Stimulated activated CD4-positive, alpha-beta T cell treated with anti-CD3 and anti-CD28 coated beads, TNF-alpha, amount 100 ng/mL, for 24 hours (primary cell): ENCODE measurements at places on chromosomes 4 and X.

GRCh38 chr4:15031993-15032675 lies 29.9 kb downstream of the CPEB2 start:
- DNase-seq = no peak

- DNase-seq = no peak
Observed at GRCh38 chrX:66633541-66633940, 5.3 kb downstream of the EDA2R start.

- DNase-seq = no peak
Observed at GRCh38 chr4:186596346-186596745, 41.0 kb upstream of the MTNR1A start.

DNA sequence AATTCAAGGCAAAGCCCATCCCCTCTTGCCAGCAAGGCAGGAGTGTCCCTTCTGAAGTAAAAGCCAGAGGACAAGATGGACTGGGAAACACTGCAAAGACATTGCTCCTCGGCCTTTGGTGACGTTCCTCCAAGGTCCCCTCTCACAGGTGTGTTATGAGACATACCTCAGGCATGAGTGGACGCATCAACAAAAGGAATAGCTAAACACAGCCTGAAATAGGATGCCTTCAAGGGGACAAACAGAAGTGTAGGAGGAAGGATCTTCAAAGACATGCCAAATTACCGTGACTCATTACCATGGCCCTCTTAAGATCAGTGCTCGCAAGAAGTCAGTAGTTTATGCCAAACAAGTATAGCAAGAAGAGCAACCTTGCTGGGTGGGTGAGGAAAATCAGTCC lies 6.0 kb upstream of the IDS start:
- DNase-seq = no peak

DNA sequence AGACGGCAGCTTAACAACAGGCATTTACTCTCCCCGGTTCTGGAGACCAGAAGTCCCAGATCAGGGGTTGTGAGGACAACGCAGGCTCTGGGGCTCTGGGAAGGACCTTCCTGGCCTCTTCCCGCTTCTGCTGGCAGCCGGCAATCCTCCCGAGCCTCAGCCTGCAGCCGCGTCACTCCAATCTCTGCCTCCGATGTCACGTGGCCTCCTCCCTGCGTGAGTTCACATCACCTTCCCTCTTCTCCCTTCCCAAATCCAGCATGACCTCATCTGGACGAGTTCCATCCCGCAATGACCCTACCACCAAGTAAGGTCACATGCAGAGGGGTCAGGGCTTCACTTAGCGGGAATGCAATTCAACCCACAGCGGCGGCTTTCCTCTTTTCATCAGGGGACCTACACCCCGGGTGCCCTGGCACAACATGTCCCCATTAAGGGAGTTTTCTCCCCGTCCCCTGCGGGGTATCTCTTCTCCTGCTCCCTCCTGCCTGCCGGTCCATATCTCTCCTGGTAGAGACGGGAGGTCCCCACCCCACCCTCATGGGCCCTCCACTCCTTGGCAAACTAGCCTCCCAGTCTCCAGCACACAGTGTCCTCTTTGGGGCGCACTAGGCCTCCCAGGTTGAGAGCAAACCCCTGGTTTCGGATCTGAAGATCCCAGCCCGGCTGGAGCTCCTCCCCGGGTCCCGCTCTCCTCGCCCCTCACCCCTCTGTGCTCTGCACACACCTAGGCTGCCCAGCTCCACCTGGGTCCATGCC lies 25.5 kb downstream of the ABLIM2 start:
- no peak for DNase-seq

DNA sequence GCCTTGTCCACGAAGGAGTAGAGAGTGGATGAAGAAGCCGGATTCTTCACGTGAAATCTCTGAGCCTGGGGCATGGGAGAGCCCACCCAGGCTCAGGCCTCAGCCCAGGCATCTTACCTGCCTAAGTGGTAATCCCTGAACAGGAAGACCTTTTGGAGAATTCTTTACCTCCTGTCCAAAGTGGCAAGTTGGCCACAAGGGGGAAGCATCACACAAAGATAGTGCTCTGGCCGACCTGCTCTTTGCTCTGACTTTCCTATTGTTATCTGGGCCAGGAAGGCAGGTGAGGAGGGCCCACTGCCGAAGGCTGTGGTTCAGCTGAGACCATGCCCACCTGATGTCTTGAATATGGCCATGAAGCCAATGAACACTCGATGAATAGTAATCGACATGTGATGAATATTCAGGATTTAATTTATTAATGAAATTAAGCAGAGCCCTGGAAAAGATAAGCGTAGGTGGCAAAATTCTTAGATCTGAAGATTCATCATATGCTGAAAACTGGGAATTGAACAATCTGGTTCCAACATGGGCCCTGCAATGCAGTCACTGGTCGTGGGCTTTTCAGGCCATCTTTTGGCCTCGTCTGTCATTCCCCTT lies 93.8 kb downstream of the PDGFRA start:
- DNase-seq = peak; percentile 37

- no peak for DNase-seq
Observed at GRCh38 chrX:71169586-71169985, 24.9 kb downstream of the NLGN3 start.

DNA sequence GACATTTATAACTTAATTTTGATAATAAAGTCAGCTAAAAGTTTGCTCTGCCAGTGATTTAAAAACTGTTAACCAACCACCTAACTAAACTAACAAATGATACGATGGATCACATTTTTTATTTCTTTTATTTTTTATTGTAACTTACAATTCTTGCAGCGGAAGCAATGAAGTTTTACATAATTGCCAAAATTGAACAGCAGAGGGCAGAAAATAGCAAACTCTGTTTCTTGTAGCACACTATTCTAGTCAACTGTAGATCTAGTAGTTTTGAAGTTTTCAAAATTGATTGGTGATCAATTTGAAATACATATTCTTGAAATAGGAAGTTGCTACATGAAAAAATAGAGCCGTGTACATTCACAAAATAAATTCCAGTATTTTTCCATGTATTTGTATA lies 2.8 kb upstream of the GRIA2 start:
- DNase-seq = no peak

DNA sequence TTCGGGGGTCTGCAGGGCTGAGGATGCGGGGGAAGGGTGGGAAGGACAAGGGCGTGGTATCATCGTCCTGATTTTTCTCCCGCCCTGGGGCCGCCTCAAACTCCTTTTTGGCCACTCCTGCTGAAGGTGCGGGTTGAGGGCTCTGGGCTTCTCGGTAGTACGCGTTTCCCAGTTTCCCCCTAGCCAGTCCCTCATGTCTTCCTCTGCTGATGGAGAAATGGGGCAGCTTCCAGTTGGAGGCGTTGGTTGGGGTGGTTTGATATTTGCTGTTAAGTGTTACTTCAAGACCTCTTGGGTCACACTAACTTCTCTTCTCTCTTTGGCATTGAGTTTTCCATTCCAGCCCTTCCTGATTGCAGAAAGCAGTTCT lies 482 bp downstream of the GSTCD start:
- DNase-seq = peak; percentile 14

- DNase-seq = no peak
Observed at GRCh38 chrX:139826065-139827044, 106.5 kb downstream of the ATP11C start.

- no peak for DNase-seq
Observed at GRCh38 chr4:137393044-137393443, 139.2 kb downstream of the PCDH18 start.

GRCh38 chr4:3346146-3346545 lies 53.3 kb downstream of the RGS12 start:
- DNase-seq = peak; percentile 11

- no peak for DNase-seq
Observed at GRCh38 chr4:8461616-8462015, 21.0 kb downstream of the TRMT44 start.

DNA sequence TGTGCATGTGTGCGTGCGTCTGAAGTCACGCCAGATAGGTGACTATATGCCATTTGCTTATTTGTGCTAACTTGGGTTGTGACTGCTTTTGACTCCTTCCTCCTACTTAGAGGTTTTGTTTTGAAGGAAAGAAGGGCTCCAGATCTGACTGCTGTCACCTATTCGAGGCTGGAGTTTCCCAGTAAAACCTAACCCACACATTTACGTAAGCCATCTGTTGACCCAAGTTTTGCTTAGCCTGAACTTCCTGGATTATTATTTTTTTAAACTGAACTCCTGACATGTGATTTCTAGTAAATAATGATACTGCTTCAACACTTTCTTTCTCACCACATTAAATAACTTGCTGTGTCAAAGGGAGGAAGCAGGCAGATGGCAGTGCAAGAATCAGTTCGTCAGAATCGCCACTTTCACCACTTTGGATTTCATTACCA lies 41.5 kb downstream of the DTHD1 start:
- no peak for DNase-seq

DNA sequence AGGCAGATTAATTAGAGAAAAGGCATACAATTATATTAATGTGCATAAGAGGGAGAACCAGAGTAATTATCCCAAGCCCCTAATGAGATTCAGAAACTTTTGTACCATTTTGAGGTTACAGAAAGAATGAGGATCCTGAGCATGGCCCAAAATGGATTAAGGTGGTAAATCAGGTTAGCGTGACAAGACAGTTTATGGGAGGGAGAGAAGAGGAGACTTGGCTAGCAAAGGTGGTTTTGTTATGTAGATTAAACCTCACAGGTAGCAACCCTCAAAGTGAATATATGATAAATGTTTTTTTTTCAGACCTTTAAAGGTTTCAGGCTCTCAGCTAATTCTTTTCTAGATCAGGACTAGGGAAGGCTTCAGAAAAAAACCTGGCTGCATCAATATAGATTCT lies 781.8 kb downstream of the FAM133A start:
- no peak for DNase-seq
